T47D (cell line): ENCODE measurements at places on chromosomes 5 and 9.

- DNase-seq: no peak
Observed at GRCh38 chr9:34123682-34124081, 2.8 kb downstream of the DCAF12 start.

- no peak for DNase-seq
Observed at GRCh38 chr9:23596913-23597634, 229.0 kb downstream of the ELAVL2 start.

DNA sequence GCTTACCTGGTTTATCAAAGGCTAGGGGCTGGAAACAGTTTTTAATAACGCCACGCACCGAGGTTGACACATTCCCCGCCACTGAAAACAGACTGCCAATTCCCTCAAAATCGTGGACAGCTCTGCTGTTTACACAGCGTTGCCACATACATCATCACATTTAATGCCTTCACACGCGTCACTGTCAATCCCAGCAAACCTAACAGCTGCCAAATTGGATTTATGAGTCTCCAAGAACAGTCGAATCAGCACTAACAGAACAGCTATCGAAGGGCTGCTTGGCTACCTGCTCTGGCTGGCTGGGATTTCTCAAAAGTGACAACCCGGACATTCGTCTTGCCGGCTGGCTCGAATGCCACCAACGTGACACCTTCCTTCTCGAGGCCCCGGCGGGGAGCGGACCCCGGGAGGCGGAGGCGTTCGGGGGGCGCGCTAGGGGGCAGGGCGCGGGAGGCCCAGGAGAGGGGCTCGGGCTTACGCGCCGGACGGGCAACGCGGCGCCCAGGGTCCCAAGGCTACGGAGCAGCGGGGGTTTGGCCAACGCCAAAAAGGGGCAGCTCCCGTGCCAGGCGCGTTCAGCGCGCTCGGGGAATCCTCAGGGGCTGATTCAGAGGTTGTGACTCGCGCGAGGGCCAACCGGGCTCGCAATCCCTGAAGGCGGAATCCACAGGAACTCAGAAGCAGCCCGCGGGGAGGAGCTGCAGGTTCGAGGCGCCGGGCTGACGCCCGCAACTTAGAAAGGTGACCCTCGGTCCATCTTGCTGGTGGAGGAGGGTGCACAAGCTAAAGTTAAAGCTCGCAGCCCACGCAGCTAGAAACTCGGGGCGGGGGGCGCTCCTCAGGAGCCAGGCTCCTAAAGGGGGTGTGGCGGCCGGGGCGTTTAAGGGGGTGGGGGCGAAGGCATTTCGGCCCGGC, 1.2 kb downstream of the CDC14B start:
- no peak for DNase-seq

- DNase-seq: no peak
Observed at GRCh38 chr5:176405656-176406435, 10.5 kb downstream of the CLTB start.

DNA sequence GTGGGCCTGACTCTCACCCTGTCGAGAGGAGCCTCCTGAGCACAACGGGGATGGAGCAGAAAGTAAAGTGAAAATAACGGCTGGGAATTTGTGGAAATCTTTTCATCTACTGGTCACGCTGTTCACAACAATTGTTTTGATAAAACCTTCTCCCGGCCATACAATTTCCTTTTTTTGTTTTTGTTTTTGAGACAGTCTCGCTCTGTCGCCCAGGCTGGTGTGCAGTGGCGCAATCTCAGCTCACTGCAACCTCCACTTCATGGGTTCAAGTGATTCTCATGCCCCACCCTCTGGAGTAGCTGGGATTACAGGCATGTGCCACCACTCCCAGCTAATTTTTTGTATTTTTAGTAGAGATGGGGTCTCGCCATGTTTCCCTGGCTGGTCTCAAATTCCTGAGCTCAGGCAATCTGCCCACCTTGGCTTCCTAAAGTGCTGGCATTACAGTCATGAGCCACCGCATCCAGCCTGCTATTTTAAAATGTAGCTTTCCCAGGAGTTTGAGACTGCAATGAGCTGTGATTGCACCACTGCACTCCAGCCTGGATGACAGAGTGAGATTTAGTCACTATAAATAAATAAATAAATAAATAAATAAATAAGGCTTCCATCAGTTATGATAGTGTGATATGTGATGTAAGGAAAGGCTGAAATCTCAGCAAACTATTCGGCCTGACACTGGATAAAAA, 73.5 kb upstream of the PTGER4 start:
- no peak for DNase-seq

DNA sequence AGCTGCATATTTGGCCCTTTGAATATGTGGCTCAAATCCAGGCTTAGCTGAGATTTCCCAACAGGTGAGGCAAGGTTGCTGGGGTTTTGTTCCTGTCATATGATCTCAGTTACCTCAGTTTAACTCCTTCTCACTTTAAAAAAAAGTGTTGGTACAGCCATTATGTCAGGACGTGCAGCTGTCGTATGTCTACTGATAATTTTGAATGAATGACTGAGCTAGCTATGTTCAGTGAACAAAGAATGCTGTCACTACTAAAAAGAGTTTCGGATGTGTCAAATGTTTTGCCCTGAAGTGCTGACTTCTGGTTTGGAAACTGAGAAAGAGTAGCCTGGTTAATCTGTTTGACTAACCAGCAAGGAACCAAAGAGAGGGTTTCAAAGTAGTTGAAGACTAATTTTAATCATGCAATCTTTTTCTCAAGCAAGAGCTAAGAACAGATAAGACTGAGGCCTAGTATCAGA, 106.3 kb upstream of the NR3C1 start:
- DNase-seq: no peak

DNA sequence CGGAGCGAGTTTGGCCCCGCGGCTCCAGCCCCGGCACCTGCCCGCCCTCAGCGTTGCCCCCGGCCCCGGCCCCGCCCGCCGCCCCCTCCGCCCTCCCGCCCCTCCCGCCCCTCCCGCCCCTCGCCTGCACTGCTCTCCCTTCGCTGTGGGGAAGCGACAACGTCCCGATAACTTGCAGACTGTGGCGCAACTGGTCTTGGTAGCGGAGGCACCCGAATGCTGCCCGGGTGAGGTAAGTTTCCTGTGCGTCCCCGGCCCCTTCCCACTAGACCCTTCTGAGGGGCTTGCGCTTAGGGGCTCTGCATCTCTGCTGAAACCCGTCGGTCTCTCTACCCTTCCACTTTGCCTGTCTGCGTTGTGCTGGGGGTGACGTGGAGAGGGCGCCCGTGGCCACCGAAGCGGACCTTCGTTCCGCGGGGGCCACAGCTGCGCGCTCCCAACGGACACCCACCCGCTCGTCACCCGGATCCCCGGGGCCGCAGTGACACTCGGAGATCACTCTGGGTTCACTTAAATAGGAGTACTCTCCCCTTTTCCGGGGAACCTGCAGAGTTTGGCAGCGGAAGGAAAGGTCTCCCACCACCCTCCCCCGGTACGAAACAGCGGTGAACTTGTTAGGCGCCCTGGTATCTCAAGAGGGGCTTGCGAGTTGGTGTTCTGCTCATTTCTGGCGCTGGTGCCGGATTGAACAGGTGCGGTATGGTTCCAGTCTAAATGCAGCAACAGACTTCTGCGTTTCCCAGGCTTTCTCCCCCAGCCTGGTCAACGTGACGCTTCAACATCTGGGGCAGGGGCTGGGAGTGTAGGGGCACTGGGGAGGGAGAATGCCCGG, 707 bp downstream of the PIP5K1B start:
- no peak for DNase-seq

DNA sequence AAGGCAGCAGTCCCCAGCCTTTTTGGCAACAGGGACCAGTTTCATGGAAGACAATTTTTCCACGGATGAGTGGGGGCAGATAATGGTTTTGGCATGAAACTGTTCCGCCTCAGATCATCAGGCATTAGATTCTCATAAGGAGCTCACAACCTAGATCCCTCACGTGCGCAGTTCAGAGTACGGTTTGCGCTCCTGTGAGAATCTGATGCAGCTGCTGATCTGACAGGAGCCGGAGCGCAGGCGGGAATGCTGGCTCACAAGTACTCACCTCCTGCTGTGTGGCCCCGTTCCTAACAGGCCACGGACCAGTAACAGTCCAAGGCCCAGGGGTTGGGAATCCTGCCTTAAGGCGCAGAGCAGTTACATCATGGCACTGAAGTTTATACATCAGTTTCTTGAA, 3.3 kb upstream of the BRD3 start:
- DNase-seq: no peak
